ENCODE measurements at places on chromosomes 11 and 22.

DNA sequence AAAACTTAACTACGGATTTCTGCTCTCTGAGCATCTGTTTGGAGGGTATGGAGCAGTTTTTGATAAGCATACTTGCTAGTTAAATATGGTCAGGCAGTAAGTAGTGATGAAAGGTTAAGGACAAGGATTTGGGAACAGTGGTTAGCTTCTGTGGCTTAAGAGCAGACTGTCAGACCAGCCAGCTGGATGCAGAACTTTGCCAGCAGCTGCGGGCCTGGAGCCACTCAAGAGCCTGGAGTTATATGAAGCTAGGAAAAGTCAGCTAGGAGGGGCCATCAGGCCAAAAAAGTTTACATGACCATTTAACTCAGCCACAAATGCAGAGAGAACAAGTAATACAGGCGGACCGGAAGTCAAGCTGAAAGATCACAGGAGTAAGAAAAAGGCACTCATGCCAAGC, 1817.7 kb downstream of the LRRC4C start:
- no peak for DNase-seq

- DNase-seq = no peak
Measured at GRCh38 chr11:96339706-96340554, 3.1 kb downstream of the MAML2 start.

- no peak for DNase-seq
Measured at GRCh38 chr11:19352771-19353160, 112.0 kb upstream of the E2F8 start.

DNA sequence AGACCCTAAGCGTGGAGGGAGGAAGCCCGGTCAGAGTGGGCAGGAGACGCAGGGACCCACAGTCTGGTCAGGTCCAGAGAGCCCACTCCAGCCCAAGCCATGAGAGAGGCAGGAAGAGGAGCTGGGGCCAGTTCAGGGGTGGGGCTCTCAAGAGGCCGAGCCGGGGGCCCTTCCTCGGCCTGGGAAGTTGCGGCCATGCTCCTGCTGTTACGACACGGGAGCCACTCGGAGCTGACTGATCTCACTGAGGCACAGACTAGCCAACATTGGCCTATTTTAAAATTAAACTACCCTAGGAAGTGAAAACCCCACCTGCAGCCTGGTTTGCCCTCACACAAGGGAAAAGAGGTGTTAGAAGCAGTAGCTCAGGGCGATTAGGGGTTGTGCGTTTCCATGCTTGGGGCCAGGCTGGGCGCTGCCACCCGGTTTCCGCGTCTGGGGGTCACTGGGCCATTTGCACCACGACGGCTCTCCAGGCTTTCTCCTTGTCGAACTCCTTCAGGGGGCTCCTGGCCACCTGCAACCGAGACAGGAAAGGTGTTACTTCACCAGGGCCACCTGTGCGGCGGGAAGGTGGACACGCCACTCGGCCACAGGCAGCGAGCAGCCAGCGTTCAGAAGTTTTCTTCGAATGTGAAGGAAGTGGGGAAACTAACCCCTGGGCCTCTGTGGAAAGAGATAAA, 3.2 kb upstream of the TTLL8 start:
- no peak for DNase-seq

DNA sequence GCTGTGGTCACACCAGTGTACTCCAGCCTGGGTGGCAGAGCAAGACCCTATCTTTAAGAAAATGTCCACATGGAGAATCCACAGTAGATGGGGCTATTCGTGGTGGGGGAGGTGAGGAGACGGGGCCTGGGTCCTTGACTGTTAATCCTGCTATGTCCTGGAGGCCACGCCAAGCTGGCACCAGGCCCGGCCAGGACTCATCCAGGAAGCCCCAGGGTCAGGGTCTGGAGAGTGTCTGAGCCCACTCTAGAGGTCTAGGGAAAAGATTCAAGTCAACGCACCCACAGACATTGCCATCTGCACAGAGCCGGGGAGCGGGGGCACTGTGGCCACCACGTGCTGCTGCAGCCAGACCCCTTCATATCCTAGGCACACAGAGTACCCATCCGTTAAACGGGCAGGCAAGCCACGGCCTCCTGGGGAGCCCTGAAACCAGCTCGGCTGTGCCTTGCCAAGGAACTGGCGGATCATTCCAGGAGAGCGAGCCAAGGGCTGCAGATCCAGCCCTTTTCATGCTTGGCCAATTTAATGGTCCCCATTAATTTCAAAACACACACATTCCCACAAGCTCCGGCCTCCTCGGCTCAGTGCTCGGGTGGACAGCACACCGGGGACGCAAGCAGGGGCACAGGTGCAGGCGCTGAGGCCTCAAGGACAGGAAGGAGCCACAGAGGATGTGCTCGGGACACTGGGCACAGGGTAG, 24.7 kb downstream of the MACROD1 start:
- peak; percentile 83 for DNase-seq

DNA sequence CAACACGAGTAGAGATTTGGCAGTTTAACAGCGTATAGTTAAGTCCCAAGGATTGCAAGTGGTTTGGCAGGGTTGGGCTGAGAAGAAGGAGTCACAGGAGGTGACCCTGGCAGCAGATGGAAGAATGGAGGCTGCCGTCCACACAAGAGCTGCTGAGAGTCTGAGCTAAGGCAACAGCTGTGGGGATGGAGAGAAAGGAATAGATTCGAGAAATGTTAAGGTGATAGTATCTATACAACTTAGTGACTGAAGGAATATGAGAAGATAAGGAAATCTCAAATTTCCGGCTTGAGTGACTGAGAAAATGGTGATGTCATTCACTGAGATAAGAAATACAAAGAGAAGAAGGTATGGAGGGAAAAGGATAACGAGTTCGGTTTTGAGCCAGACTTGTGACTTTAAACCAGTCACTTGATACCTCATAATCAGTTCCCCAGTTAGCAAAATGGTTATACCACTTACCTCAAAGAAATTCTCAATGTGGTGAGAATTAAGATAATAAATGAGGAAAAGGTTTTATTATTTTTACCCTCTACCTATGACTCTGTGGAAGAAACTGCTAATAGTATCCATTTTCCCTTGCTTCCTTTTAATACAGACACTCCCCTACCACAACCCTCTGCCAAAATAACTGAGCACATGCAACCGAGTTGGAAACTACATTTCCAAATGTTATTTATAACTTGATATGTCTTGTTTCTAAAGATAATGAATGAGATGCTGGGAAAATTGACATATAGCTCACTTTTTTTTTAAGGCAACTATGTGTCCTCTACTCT, 30.7 kb downstream of the FAM168A start:
- no peak for DNase-seq

- no peak for DNase-seq
Measured at GRCh38 chr22:27918341-27919221, 475 bp downstream of the PITPNB start.

GRCh38 chr11:92830377-92831155, 138.9 kb upstream of the MTNR1B start:
- DNase-seq = peak; percentile 75

GRCh38 chr11:9732453-9732852, 68.6 kb downstream of the SWAP70 start:
- DNase-seq = no peak

GRCh38 chr11:79013509-79013908, 427.3 kb downstream of the TENM4 start:
- DNase-seq = no peak

DNA sequence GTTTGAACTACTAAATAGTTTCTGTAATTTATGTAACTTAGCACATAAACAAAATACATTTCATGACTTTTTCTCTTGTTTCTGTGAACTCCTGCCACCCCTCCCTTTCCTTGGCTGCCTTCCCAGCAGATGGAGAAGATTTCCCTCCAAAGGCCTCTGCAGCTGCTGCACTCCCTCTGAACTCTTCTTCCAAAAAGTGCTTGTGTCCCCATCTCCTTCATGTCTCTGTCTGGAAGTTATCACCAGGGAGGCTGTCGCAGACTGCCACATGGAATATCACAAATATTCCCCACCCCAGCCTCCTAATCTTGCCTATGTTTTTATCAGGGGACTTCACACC, 1068.3 kb downstream of the OPCML start:
- no peak for DNase-seq

DNA sequence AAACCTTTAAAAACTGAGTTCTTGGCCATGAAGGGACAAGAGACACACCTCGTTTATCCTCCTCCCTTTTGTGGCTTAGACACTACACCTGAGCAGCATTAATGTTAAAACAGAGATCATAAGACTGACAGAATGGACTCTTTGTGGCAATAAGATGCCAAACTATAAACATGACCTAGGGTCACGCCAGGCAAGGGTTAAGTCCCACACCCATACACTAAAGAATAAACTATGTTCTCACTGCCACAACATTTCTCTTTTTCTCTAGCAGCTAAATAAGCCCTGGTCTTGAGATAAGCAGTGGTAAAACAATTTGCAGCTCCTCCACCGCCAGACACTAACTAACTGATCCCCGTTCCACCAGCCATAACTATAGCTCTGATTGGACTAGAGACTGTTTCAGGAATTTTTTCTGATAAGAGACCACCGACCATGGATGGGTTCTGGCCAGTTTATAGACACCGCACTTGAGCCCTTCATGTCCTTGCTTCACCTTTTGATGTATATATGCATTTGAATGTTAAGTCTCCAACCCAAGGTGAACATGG, 4.9 kb upstream of the SLCO2B1 start:
- no peak for DNase-seq

- no peak for DNase-seq
Measured at GRCh38 chr11:26247340-26247739, 84.6 kb upstream of the ANO3 start.

- no peak for DNase-seq
Measured at GRCh38 chr11:133133606-133134005, 398.7 kb downstream of the OPCML start.

GRCh38 chr11:110329445-110329844, 33.0 kb upstream of the RDX start:
- no peak for DNase-seq

DNA sequence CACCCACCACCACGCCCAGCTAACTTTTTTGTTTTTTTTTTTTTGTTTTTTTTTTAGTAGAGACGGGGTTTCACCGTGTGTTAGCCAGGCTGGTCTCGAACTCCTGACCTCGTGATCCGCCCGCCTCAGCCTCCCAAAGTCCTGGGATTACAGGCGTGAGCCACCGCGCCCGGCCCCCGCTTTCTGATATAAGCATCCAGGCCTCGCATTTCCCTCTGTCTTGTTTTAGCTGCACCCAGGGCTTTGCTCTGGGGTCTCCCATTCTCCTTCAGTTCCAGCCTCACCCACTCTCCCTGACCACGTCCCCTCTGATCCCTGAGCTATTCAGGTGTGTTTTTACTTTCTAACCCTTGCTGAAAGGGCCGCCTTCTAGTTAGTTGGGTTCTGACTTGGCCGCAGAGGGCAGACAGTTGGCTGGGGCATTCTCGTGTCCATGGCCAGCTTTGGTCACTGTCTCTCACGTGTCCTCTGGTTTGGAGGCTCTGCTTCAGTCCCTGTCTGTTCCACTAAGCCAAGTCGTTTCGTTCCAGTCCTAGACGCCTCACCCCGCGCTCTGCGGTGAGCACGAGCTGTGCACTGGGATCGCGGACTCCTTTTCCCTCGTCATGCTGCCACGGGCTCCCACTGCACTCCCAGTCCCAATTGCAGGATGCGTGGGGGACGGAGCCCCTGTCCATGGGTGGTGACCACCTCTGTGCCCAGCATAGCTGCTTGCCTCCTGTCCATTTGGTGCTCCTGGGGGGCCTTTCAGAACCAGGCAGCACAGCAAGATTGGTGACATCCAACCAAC, 6.0 kb upstream of the TNNT3 start:
- no peak for DNase-seq

GRCh38 chr11:78780889-78781288, 206.2 kb upstream of the NARS2 start:
- no peak for DNase-seq

DNA sequence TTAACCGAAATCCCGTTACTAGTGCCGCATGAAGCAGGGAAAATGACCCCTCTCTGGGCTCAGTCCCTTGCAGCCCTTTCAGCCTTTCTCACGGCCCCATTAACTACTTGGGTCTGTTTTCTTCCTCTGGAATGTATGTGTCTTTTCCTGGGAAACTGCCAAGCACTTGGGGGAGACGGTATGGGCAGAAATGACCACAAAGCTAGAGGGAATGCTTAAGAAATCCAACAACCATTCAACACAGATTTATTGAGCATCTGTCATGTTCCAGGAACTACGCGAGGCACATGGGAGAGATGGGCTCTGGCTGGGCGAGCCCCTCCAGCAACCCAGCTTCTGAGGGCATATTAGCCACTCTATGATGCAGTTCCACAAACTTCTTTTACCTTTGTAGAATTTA, 462.6 kb downstream of the BUD13 start:
- DNase-seq = no peak

- no peak for DNase-seq
Measured at GRCh38 chr22:41516462-41516861, 27.8 kb downstream of the POLR3H start.

GRCh38 chr11:27972522-27973170, 135.3 kb downstream of the KIF18A start:
- DNase-seq = no peak
